ENCODE measurements at places on chromosomes 11 and 22. TPM values are rescaled to one million over a fixed set of nuclear protein-coding genes. Genes with fewer than 3 reads are reported as not detected.

Gene ART1
- not detected for total RNA-seq

Gene SPON1
- 3.2 TPM for total RNA-seq

Gene SC5D
- 60.0 TPM for total RNA-seq

Gene OR2AG2
- not detected for total RNA-seq

Gene OR56B1
- total RNA-seq = 0.40 TPM

Gene MFNG
- 22.3 TPM for total RNA-seq

Gene CHKA
- 38.0 TPM for total RNA-seq

Gene CD3E
- 2.5 TPM for total RNA-seq

Gene CECR2
- total RNA-seq = 4.8 TPM

Gene API5
- total RNA-seq = 80.1 TPM

Gene OR5P2
- not detected for total RNA-seq

Gene SULT4A1
- total RNA-seq = 0.27 TPM

Gene SPDYC
- not detected for total RNA-seq

Gene CRYBB1
- total RNA-seq = 0.76 TPM

Gene B4GALNT4
- total RNA-seq = 32.2 TPM

Gene RIMBP3B
- total RNA-seq = not detected

Gene ZNF280B
- 0.45 TPM for total RNA-seq

Gene MMP12
- total RNA-seq = 0.22 TPM

Gene GSTT2B
- 19.5 TPM for total RNA-seq

Gene CHRNA10
- 4.6 TPM for total RNA-seq
